Endothelial cell (in vitro differentiated cells): ENCODE measurements at places on chromosomes 16 and 17.

DNA sequence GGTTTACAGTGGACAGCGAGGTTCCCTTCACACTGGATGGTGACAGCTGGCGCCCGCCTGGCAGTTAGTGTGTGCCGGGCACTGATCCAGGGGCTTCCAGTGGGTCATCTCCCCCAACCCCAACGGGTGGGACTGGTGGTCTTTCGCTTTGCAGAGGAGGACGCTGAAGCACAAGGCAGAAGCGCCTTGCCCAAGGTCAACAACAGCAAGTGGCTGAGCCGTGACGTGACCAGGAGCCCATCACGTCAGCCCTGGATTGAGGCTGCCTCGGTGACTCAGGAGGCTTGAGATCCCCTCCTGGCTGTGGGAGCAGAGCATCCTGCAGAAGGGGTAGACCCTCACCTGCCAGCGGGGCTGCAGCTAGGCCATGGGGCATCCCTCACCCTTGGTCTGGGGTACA is 215.3 kb downstream of the RBFOX3 start:
- no peak for DNase-seq

DNA sequence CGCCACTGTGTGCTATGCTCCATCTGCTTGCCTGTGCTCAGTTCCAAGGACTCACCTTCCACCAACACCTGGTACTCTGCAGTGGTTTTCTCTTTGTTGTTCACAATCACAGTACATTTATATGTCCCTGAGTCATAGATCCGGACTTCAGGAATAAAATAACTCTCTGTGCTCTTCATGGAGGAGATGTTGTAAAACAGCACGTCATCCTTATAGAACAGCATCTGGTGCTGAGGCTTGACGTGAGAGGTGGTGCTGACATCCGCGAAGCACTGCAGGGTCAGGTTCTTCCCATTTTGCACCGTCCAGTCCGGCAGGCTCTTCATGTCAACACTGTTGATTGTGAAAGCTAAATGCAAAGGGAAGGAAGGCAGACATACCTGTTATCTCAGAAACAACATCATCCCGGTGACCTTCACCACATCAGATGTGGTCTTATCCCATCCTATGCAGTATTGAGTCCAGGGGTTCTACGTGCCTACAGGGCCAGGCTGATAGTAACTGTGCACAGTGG is 12.8 kb downstream of the PECAM1 start:
- no peak for DNase-seq

DNA sequence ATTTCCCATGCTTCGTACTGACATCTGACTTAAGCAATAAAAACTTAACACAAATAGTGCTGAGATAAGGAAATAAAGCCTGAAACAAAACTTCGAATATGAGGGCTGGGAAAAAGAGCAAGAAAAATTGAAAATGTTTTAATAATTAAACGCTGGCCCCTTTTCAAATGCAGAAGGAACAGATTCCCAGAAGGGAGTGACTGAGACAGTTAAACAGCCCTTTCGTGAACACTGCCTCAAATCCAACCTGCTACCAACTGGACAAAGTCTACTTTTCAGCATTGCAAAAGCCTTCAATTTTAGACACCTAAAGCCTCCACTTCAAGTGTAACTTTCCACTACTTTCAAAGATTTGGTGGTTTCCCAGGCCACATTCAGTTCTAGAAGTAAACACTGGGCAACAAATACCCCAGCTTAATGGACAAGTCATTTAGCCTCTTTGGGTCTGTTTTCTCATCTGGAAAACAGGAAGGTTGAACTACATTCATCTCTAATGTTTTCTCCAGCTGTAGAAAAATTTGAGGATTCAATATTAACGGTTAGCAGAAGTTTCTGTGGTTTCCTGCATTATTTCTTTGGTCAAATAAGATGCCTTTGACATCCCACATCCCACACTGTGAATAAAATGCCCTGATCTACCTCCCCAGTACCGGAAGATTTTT is 11.8 kb downstream of the RFFL start:
- DNase-seq, result no peak

GRCh38 chr16:63415014-63415413 is 1378.8 kb upstream of the CDH8 start:
- no peak for DNase-seq

DNA sequence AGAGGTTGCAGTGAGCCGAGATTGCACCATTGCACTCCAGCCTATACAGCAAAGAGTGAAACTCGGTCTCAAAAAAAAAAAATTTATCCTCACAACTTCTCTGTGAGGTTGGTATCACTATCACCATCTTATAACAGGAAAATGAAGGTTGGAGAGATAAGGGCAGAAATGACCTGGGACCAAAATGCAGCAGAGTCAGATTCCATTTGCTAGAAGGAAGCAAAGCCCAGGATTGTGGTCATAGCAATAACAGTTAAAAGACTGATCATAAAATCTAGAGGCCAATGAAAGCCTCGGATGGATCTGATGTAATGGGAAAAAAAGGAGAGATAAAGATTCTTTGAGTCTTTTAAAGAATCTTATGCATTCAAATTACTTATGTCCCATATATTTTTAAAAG is 69.6 kb upstream of the TEKT1 start:
- DNase-seq, result no peak

- no peak for DNase-seq
These were observed 9.9 kb downstream of the CAPNS2 start for GRCh38 chr16:55576384-55576783.

- DNase-seq, result no peak
These were observed 27.9 kb downstream of the CACNA1H start for GRCh38 chr16:1180549-1181403.

DNA sequence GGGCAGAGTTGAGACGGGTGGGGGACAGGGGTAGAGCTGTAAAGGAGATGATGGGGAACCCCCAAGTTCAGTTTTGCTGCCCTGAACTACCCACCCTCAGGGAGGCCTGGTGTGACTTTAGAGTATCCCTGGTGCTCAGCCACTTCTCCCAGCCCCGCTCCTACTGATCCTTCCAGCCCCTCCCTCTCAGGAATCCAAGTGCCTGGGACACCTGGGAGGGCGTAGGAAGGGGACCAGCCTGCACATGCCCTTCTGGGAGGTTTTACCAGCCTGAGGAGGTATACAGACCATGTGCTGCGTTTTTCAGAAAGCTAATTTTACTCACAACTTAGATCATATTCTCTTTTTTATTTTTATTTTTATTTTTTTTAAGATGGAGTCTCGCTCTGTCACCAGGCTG is 4.1 kb downstream of the ST6GALNAC2 start:
- DNase-seq, result no peak

DNA sequence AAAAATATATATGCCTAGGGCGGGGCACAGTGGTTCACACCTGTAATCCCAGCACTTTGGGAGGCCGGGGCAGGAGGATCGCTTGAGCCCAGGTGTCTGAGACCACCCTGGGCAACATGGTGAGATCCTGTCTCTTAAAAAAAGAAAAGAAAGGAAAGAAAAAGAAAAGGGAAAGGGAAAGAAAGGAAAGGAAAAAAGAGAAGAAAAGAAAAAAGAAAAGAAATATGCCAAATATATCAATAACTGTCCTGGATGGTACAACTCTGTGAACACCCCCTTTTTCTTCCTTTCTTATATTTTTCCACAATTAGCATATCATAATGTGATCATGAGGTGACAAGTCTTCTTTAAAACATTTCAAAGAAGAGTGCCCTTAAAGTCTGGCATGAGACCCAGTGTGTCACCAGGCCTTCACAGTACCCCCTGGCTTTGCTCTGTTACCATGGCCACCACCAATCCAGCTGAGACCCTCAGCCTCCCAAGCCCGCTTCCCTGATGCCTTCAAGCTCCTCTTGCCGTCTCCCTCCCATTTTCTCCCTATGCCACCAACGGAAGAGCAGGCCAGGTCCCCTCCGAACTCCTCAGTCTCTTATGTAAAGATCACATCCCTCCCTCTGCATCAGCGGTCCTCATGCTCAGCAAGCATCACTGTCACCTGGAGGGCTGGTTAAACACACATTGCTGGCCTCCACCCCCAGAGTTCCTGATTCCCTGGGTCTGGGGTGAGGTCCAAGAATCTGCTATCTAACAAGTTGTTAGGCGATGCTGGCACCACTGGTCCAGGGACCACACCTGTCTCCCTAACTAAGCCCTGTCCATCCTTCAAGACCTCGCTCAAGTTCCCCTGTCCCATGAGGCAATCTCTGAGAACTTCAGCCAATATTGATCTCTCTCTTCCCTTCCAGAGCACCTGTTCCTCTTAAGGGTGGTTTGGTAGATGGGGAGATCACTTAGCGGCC is 44.5 kb downstream of the CUEDC1 start:
- no peak for DNase-seq

DNA sequence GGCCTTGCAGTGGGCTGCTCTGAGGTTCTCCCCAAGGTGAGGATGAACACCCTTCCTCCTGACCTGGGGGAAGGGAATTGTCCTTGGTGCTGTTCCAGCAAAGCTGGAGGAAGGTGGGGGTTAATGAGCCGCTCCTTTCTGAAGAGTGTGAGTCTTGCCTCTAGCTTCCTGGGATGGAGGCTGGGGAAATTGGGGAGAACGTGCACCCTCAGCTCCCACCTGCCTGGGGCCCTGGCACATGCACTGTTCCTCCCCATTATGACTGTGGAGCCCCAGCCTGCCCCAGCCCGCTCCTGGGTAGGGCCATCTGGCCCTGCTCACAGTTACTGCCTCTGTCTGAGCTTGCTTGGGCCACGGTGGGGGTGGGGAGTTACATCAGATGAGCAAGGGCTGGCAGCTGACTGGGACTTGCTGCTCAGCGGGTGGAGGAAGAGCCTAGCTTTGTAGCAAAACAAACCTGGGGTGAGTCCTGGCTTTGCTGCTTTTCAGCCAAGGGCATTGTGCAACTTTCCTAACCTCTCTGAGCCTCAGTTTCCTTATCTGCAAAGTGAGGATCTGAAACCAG is 11.1 kb downstream of the TNS4 start:
- no peak for DNase-seq
